ENCODE measurements at places on chromosomes 13 and 19.

DNA sequence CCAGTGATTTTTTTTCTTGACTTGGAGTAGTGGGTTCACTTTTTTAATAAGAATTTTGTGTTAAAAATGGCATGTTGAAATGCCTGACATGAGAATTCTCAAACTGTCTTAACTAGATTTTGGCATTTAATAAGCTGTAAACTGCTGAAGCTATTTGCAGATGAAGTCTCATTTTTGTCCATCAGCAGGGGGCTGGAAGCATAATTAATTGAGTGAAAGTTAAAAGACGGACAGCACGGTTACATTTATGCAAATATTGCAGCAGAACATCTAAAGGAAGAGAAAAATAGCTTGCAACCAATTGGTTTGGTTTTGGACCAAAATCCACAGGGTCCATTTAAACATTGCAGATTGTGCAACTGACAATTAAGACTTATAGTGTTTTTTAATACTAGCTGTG lies 837.3 kb upstream of the KLHL1 start:
- DNase-seq = no peak

- DNase-seq = no peak
These were observed 218.2 kb downstream of the FGF14 start for GRCh38 chr13:102183509-102184182.

DNA sequence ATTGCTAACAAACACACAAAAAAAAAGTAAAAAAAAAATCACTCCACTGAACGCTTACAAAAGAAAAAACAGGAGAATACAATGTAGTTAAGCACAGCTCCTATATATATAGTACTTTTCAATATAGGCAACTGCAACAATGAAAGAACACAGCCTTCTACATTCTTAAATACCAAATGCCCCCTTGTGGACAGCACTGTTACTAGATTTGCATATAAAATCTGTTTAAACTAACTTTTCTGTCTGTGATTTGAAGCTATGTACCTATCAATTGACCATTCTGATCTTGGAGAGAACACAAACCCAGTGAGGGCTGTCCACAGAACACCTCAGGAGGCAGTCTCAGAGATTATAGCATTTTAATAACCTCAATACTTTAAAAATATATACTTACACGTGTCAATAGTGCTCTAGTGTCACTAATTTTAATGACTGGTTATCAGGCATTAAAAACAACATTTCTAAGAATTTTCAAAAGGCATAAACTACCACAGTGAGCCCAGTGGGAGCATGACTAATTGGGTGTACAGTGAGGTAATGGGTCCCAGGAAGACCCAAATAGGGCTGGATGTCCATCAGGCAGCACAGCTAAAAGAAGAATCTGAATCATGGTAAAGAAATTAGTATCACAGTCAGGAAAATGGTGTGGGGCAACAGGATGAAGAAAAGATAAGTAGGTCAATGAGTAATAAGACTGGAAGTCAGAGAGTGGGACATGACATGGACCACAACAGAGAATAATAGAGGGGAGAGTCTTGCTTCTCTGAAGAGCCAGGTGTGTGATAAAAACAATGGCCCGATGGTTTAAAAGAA lies 22.2 kb downstream of the CCDC169 start:
- DNase-seq = peak; percentile 88

- no peak for DNase-seq
These were observed 249.0 kb downstream of the TSHZ3 start for GRCh38 chr19:31100206-31100590.

- no peak for DNase-seq
These were observed 615 bp upstream of the ZNF135 start for GRCh38 chr19:58058467-58058866.

- peak; percentile 34 for DNase-seq
These were observed 1567.4 kb downstream of the EFNB2 start for GRCh38 chr13:104967836-104968630.

All from fibroblast of lung (primary cell).